ENCODE measurements at places on chromosomes 2 and 18.

DNA sequence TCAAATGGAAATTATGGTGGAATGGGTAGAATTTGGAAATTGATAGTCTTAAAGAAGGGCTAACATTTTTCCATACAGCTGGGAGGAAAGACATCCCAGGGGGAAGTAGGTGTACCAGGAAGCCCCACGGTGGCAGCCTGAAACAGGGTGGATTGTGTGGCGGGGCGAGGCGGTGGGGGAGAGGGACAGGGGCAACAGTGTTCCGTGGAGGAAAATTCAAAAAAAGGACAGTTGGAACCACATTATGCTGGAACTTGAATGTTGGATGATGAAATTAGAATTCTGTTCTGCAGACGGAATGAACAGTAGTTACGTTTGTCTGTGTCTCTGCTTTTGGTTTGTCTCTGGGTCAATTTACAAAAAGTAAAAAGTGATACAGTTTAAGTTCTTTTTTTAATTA, 10.6 kb upstream of the CIB4 start:
- H3K36me3 ChIP-seq = no peaks in the 10 kb centered on the region
- no peak overlapping the region for H3K27ac ChIP-seq
- H3K4me1 ChIP-seq = no peaks in the 10 kb centered on the region
- no peaks in the 10 kb centered on the region for H3K27me3 ChIP-seq
- H3K4me3 ChIP-seq = no peak overlapping the region

- H3K4me3 ChIP-seq = no peak overlapping the region
- no peak for DNase-seq
- H3K27me3 ChIP-seq = no peaks in the 10 kb centered on the region
- no peaks in the 10 kb centered on the region for H3K4me1 ChIP-seq
These were observed 39.5 kb upstream of the MCFD2 start for GRCh38 chr2:46954951-46955571.

DNA sequence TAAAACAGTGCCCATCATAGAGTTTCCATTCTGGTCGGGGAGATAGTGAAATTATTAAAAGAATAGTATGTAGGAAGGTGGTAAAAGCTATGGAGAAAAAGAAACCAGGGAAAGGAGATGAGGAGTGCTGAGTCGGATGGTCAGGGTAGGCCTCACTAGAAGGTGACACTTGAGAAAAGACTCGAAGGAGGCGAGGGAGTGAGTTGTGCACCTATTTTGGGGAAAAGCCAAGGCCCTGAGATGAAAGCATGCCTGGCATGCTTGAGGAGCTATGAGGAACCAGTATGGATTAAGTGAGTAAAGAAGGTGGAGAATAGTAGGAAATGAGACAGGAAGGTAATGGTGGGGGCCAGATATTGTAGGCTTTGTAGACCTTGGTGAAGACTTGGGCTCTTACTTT, 7.3 kb upstream of the TTLL4 start:
- DNase-seq = no peak
- peaks cover 3% of the 10 kb centered on the region for H3K36me3 ChIP-seq
- H3K4me3 ChIP-seq = no peak overlapping the region

DNA sequence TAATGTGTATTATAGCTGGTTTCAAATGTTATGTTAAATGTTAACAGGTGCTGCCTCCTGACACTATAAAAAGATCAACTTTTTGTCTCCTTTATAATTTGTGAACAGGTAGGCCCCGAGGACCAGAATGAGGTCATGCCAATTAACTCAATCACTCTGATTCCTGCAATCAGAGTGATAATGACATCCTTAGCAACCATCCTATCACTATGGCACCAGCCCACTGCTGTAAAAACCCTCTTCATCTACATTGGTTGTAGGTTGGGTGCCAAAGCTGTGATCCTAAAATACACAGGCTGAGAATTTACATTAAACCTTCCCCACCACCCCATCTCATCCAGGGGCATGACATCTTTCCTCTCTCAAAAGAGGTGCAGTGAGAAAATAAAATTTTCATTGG, 103.5 kb downstream of the CPO start:
- H3K4me3 ChIP-seq = no peak overlapping the region
- H3K36me3 ChIP-seq = no peaks in the 10 kb centered on the region
- DNase-seq = no peak
- no peak overlapping the region for H3K27ac ChIP-seq

DNA sequence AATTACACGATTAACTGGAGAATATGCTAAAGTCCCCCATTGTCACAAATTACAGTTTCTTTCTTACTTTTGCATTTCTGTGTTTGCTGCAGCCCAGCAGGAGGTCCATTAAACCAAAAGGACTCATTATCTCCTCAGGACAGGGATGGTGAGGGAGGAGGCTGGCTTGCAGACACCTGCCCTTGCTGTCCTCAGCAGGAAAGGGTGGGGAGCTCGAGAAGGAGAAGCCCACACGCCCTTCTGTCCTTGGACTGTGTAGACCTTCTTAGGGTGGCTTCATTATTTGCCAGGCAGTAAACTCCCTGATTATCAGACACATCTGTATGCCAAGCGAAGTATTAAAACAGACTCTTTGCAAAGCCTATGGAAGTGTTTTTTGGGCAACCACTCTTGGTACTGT, 196.0 kb downstream of the LDLRAD4 start:
- no peak overlapping the region for H3K27ac ChIP-seq
- no peaks in the 10 kb centered on the region for H3K27me3 ChIP-seq

GRCh38 chr2:46843316-46843715, 72.3 kb downstream of the MCFD2 start:
- no peaks in the 10 kb centered on the region for H3K4me1 ChIP-seq
- no peak for DNase-seq
- no peak overlapping the region for H3K27ac ChIP-seq

DNA sequence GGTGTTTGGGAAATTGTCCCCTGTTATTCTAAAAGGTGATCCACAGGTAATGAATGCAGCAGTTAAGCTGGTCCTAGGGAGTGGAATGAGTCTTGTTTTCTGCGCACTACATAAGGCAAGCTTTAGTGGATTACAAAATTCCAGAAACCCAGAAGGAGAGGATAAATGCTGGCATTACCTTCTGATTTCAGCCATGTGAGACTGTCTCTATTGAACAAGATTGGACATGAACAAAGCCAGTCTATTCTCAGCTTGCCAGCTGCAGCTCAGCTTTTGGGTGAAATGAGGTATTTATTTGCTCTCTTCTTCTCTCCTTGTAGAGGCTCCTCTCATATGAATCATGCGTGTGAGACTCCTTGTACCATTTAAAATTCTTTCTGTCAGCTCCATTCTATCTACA, 944.9 kb downstream of the CNTNAP5 start:
- H3K4me1 ChIP-seq = no peaks in the 10 kb centered on the region
- no peaks in the 10 kb centered on the region for H3K36me3 ChIP-seq
- no peaks in the 10 kb centered on the region for H3K27me3 ChIP-seq
- no peak overlapping the region for H3K27ac ChIP-seq
- DNase-seq = no peak
- H3K4me3 ChIP-seq = no peak overlapping the region

DNA sequence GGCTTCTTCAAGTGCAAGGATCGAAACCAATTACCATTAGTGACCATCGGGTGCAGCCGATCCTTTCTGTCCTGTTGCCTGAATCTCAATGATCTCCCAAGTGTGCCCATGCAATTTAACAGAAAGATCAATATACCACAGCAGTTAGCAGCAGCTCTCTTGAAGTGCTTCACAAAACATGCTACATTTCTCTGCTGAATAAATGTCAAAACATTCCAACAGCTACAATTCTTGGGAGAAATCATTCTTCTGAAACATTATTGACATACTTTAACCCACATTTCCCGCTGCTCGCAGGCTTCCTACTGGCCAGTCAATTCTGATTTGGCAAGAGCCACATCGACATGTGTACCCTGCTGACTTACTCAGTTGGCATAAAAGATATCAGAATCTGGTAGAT, 907.7 kb downstream of the TMEM182 start:
- H3K27ac ChIP-seq = no peak overlapping the region
- H3K4me3 ChIP-seq = no peak overlapping the region
- no peaks in the 10 kb centered on the region for H3K27me3 ChIP-seq
- no peak for DNase-seq
- H3K4me1 ChIP-seq = no peaks in the 10 kb centered on the region
- no peaks in the 10 kb centered on the region for H3K36me3 ChIP-seq

DNA sequence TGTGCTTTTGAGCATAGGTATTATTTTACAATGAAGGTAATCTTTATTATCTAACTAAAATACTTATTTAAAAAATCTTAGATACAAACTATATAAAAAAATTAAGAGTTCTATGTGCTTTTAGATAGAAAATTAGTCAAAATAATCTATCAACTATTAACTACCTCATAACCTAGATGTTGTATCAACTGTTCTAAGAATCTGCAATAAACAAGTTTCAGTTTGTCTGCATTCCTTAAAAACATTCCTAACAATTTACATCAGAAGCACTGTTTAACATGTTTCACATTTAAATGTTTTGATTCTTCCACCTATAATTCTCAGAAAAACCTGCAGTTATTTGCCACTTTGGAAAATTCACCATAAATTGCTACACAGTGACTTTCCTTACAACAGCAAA, 33.3 kb downstream of the NDUFS1 start:
- no peak overlapping the region for H3K4me3 ChIP-seq
- DNase-seq = no peak
- peaks cover 17% of the 10 kb centered on the region for H3K36me3 ChIP-seq
- no peaks in the 10 kb centered on the region for H3K27me3 ChIP-seq

GRCh38 chr2:234341306-234341985, 155.4 kb downstream of the ARL4C start:
- H3K36me3 ChIP-seq = no peaks in the 10 kb centered on the region
- no peak for DNase-seq
- no peak overlapping the region for H3K27ac ChIP-seq
- no peak overlapping the region for H3K4me3 ChIP-seq

GRCh38 chr2:38533757-38534545, 68.8 kb downstream of the HNRNPLL start:
- H3K4me1 ChIP-seq = no peaks in the 10 kb centered on the region
- H3K4me3 ChIP-seq = no peak overlapping the region
- H3K36me3 ChIP-seq = no peaks in the 10 kb centered on the region
- H3K27me3 ChIP-seq = peaks cover 4% of the 10 kb centered on the region
- DNase-seq = no peak
- H3K27ac ChIP-seq = no peak overlapping the region

GRCh38 chr2:119421304-119421703, 10.3 kb upstream of the TMEM37 start:
- no peak overlapping the region for H3K4me3 ChIP-seq
- H3K27ac ChIP-seq = no peak overlapping the region
- no peak for DNase-seq
- no peaks in the 10 kb centered on the region for H3K27me3 ChIP-seq
- no peaks in the 10 kb centered on the region for H3K4me1 ChIP-seq

- no peak for DNase-seq
- H3K4me1 ChIP-seq = no peaks in the 10 kb centered on the region
- no peak overlapping the region for H3K27ac ChIP-seq
- H3K4me3 ChIP-seq = no peak overlapping the region
- no peaks in the 10 kb centered on the region for H3K36me3 ChIP-seq
These were observed 74.7 kb downstream of the TNFRSF11A start for GRCh38 chr18:62399781-62400308.

Data from naive thymus-derived CD4-positive, alpha-beta T cell (primary cell).